Osteocyte (in vitro differentiated cells): ENCODE measurements at places on chromosomes 2 and 18. TPM values are rescaled to one million over a fixed set of nuclear protein-coding genes. Genes with fewer than 3 reads are reported as not detected.

The TNS1 gene
- total RNA-seq: 80.8 and 82.5 TPM in 2 replicates

The TBR1 gene
- 0.30 TPM in 1 of 2 replicates, not detected in the other for total RNA-seq

The FZD7 gene
- total RNA-seq: 37.0 and 37.8 TPM in 2 replicates

The SPP2 gene
- not detected in 2 replicates for total RNA-seq

The STPG4 gene
- 0.37 and 0.56 TPM in 2 replicates for total RNA-seq

DNA sequence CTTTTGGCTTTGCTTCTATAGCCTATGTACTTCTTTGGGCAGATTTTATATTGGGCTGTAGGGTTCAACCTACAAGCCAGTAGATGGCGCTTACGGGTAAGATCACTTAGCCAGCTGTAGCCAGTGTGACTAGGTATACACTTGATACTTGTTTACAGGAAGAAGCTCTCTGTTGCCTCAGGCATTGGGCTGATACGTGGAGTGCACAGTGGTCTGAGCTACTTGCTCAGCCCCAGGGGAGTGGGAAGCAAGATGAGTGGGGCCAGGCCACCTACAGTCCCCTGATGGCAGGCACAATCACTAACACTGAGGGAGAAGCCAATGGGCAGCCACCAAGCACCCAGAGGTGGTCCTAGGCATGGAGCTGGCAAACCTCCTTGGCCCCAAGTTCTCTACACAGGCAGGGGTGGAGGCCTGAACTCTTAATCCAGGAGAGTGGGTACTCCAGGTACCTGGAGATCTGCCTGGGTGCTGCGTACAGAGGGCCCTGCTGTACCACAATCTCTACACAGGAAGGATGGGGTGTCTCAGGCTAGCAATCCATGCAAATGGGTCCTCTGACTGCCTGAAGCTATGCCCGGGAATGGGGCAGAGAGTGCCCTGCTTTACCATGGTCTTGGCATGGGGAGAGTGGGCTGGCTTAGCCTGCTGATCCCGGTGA, 122.2 kb downstream of the NCOA1 start:
- DNase-seq: no peak

DNA sequence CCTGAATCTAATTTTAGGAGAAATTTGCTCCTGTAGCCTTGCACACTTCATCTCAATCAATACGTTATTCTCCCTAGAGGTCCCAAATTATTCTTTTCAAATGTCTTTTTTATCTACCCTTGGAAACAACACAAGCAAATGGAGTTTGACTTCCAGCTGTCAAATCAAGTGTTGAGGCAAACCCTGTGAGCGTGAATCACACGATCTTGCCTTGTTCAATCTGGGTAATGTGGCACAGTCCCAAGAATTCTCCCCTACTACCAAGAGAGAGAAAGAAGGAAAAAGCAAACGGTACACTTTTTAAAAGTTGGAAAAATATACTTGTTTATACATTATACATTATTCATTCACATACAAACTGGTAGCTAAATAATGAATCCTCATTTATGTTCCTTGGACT, 2035.3 kb upstream of the CELF4 start:
- DNase-seq: no peak

GRCh38 chr2:161161074-161161706, 962 bp downstream of the TANK start:
- DNase-seq: no peak

DNA sequence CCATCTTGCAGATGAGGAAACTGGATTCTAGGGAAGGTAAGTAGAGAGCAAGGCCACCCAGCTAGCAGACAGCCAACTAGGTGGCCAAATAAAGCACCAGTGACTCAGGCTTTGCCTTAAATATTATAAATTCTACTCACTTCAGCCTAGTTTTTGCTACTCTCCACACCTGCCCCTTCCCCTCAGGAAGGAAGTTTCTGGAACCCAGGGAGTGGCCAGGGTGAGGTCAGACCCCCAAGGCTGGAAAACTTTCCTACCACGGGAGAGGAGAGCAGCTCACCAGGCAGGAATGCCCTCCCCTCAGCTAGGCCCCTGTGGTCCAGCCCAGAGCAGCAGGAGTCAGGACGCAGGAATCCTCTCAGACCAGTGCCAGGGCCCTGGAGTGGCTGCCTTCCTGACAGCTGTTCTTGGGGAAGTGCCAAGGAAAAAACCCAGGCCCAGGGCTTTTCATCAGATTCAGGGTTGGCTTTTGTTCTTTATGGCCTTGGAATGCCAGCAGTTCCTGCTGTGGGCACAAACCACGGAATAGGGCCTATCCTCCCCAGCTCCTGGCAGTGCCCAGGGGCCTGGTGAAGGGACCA, 5.1 kb upstream of the PAX8 start:
- peak; percentile 94 for DNase-seq

GRCh38 chr18:13566941-13567746, 159.2 kb downstream of the FAM210A start:
- DNase-seq: no peak

GRCh38 chr2:158935617-158936016, 32.8 kb upstream of the TANC1 start:
- DNase-seq: no peak

GRCh38 chr18:934518-935133, 30.0 kb downstream of the ADCYAP1 start:
- no peak for DNase-seq

DNA sequence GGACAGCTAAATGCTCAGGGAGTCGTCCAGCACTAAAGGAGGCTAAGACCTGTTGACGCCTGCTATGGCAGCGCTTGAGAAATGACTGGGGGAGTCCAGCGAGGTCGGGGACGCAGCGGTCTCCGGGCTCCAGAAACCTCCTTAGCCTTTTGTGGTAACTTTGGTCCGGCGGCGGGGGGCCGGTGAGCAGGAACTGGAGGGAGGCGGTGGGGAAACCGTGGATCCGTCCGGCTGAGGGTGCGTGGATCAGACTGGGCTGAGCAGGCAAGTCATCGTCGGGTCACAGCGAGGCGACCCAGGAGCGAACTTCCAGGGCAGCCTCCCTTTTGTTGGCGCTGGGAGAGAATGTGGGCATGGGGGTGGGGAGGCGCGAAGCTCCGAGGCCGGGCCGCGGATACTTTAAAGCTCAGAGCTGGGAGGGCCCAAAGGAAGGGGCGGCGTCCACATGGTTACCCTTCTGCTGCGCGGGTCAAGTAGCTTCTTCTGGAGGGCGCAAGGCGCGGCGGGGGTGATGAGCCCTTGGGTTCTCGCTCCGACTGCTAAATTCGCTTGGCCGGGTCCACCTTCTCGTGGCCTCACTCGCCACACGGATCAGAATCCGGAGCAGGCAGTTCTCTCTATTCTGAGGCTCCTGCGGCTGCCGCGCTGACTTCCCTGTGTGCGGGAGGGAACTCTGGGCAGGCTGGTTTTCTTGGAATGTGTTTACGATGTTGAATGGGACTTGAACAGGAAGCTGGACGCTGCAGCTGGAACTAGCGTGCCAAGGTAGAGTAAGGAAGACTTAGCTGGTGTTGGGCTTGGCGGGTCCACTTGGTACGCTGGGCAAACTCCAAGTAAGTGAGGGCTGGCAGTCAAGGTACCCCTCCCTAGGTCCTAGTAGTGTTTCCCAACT, 920 bp downstream of the GULP1 start:
- DNase-seq: peak; percentile 89

- no peak for DNase-seq
Observed at GRCh38 chr2:170924969-170925368, 4.1 kb upstream of the GORASP2 start.

GRCh38 chr2:59680863-59681262, 872.6 kb downstream of the BCL11A start:
- no peak for DNase-seq

- no peak for DNase-seq
Observed at GRCh38 chr2:185265747-185266146, 472.9 kb upstream of the FSIP2 start.

DNA sequence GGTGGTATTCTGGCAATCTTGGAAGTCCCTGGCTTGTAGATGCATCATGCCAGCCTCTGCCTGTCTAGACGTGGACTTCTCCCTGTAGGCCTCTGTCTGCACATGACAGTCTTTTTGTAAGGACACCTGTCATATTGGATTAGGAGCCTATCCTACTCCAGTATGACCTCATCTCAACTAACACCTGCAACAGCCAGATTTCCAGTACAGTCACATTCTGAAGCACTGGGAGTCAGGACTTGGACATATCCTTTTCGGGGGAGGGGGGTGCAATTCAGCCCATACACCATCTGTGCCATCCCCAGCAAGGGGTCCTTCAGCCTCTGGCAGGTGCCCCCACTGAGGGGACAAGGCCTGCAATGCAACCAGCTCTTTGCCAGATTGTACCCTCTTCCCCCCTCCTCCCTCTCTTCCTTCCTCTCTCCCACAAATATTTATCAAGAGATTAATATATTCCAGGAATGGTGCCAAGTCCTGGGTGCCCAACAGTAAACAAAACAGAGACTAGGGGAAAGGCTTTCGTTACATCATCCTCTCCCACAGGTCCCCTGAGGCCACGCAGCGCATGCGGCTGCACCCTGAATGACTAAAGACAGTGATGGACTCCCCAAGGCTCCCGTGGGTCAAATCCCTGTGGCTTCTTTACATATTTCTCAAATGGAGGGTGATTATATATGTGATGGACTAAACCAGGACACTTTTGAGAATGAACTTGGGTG, 20.5 kb upstream of the MYCN start:
- DNase-seq: peak; percentile 49

DNA sequence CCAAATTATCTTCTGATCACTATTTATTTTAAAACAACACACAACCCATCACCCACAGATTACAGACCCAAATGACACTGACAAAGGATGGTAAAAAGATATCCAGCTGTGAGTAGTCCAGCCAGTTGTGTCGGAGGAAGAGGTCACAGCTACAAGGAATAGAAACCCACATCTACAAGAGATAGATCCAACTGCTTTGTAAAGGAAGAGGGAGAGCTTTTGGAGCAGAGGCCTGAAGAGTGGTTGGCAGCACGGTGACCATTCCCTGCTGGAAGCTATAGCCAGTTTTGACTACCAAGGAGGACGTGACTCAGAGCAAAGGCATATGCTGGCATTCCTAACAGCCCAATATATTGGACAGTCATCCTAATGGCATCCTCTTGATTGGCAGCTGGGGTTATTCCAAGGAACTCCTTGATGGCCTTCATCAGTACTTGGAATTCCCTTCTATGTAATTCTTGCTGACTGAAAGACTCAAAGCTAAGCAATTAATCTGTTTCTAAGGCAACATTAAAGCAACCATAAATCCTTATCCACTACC, 17.1 kb downstream of the SLC8A1 start:
- DNase-seq: no peak

- DNase-seq: peak; percentile 70
Observed at GRCh38 chr2:2184549-2185249, 146.4 kb downstream of the MYT1L start.

- DNase-seq: no peak
Observed at GRCh38 chr2:195658541-195658890, 1.5 kb downstream of the SLC39A10 start.

DNA sequence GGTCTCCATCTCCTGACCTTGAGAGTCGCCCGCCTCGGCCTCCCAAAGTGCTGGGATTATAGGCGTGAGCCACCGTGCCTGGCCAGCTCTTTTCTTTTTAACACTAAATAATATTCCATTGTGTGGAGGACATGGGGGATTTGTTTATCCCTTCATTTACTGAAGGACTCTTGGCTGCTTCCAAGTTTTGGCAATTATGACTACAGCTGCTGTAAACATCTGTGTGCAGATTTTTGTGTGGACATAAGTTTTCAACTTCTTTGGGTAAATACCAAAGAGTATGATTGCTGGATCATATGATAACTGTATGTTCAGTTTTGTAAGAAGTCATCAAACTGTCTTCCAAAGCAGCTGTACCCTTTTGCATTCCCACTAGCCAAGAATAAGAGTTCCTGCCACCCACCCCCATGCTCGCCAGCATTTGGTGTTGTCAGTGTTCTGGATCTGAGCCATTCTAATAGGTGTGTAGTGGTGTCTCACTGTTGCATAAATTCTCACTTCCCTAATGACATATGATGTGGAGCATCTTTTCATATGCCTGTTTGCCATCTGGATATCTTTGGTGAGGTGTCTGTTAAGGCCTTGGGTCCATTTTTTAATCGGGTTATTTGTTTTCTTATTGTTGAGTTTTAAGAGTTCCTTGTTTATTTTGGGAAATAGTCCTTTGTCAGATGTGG, 52.2 kb downstream of the TNFRSF11A start:
- DNase-seq: no peak

- no peak for DNase-seq
Observed at GRCh38 chr2:15092691-15093090, 460.2 kb downstream of the LRATD1 start.

DNA sequence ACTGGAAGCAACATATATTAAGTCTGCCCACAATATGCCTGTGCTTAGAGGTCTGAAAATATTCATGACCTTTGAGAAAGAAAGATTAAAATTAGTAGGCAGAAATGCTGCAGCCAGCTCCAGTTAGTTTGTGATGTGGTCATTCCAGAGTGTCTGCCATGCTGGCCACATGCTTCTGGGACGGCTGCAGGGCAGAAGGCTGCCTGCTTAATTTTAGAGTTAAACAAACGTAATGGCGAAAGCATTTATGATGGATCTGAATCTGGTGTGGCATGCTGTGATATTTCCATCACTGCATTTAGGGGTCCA, 95.4 kb downstream of the FHOD3 start:
- no peak for DNase-seq

- no peak for DNase-seq
Observed at GRCh38 chr2:208542465-208543041, 136.0 kb downstream of the PTH2R start.

DNA sequence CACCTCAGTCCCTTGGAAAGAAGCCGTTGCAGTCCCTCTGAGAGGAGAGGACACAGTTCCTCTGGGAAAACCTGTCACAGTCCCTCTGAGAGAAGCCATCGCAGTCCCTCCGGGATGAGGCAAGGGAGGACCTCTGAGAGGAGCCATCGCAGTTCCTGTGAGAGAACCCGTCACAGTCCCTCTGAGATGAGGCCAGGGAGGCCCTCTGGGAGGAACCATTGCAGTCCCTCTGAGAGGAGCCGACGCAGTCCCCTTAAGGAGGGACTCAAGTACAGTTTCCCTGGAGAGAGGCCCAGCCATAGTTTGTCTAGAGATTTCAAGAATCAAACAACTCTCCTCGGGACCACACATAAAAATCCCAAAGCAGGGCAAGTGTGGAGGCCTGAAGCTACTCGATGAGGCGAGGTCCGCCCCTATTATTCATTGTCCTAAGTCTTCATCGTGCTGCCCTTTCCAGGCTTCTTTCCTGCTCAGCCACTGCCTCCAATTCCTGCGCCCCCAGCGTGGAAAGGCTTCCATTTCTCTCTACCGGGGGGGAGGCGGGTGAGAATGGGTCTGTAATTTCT, 630 bp upstream of the ZNF512 start:
- no peak for DNase-seq
